ENCODE measurements at places on chromosomes 1 and 21.

DNA sequence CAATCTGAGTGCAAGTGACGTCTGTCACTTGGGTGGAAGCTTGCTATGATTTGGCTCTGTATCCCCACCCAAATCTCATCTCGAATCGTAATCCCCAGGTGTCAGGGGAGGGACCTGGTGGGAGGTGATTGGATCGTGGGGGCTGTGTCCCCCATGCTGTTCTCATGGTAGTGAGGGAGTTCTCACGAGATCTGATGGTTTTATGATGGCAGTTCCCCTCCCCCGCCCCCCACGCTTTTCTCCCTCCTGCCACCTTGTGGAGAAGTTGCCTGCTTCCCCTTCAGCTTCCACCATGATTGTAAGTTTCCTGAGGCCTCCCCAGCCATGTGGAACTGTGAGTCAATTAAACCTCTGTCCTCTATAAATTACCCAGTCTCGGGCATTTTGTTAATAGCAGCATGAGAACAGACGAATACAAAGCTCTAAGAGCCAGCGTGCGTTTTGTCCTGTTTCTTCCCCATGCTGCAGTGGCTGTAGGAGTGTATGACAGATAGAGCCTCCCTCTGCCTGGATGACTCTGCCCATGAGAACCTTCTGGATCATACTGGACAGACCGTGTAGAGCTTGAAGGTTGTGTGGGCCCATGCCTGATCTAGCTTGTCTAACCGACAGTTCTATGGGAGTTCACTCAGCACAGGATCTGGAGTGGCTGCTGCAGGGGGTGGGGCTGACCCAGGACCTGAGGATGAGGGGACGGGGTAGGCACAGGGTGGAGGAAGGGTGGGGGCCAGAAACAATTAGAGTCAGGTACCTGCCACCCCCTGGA is 139.7 kb upstream of the ERRFI1 start:
- DNase-seq, result no peak

GRCh38 chr1:179015396-179015795 is 10.3 kb upstream of the FAM20B start:
- no peak for DNase-seq

GRCh38 chr1:163307479-163308171 is 14.1 kb upstream of the NUF2 start:
- DNase-seq, result no peak

- DNase-seq, result no peak
These were observed 190.7 kb upstream of the ESRRG start for GRCh38 chr1:216913976-216914375.

DNA sequence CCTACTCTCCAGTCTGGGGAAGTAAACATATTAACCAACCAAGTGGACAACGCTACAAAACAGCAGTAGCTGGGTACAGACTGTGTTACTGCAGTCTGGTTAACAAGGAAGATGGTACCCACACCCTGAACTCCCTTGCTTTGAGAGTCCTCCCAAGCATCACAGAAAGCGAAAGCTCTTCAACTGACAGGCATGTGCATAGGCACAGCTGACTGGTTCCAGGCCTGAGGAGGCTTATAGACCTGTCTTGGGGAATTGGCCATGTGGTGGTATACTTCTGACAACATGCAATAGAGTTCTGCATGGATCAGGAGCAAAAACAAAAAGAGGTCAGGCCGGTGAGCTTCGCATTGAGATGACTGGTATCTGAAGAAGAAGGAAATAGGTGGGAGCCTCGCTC is 17.4 kb downstream of the LMX1A start:
- DNase-seq, result no peak

GRCh38 chr1:42762269-42762668 is 4.6 kb downstream of the P3H1 start:
- DNase-seq, result no peak

- no peak for DNase-seq
These were observed 19.5 kb upstream of the CREG1 start for GRCh38 chr1:167573035-167573434.

GRCh38 chr1:198492872-198493271 is 47.6 kb downstream of the ATP6V1G3 start:
- no peak for DNase-seq

DNA sequence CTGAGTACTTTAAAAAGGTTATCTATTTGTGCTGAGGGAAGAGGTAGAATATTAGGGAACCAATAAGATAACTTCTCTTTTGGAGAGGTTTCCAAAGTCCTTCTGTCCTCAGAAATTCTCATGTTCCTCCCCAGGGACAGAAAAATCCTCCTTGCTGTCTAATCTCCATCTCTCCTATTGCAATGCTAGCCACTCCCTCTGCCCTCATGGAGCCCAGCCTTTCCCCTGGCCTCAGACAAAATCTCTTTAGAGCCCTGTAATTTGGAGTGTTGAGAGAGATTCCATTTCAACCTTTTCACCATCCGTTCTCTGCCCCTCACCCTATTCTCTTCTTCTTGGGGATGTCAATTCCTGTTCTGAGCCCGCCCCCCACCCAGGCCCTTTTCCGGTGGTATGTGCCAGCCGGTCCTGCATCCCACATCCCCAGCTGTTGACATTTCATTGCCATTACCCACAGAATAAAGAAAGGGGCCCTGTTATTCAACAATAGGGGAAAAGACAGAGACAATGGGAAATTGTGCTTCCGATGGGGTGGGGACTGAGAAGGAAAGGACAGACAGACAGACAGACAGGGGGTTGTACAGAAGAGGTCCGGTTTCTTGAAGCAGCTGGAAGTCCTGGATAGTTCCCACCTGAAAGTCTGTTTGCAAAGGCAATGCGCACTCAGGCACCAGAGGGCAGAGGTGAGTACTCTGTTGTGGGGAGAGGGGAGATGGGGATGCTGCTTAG is at the start of gene HAPLN2:
HAPLN2 (plus strand) TSS at position 563 of the 729 bp plus-strand sequence. CDS start 4,076 bp downstream, outside the sequence.
- DNase-seq, result peak; percentile 75

DNA sequence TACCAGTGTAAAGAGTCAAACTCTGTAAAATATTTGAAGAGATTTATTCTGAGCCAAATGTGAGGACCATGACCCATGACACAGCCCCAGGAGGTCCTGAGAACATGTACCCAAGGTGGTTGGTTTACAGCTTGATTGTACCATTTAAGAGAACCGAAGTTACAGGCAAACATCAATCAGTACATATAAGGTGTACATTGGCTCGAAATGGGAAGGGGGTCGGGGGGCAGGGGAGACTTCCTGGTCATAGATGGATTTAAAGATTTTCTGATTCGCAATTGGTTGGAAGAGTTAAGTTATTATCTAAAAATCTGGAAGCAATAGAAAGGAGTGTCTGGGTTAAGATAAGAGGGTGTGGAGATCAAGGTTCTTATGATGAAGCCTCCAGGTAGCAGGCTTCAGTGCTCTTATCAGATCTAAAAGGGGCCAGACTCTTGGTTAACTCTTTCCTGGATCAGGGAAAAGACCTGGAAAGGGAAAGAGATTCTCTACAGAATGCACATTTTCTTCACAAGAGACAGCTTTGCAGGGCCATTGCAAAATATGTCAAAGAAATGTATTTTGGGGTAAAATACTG is 47.5 kb upstream of the NTPCR start:
- DNase-seq, result no peak

All from head of caudate nucleus (tissue), 42 donors.